D341Med (cell line): ENCODE measurements at places on chromosomes 1 and 21.

DNA sequence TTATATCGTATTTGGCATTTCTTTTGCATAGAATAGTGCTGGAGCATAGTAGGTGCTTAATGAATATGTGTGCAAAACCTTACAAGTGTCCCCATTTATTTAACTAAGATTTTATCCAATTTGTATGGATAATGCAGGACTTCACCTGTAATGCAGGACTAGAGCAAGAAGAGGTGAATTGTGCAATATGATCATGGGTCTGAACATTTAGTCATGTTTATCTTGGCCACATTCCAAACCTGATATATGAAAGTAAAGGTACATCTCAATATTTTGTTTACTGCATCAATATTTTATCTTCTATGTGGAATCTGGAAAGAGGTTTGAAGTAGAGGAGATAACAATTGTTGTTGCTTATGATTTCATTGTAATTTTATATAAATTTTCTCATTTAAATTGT lies 1626.7 kb upstream of the B3GALT2 start:
- DNase-seq: no peak

DNA sequence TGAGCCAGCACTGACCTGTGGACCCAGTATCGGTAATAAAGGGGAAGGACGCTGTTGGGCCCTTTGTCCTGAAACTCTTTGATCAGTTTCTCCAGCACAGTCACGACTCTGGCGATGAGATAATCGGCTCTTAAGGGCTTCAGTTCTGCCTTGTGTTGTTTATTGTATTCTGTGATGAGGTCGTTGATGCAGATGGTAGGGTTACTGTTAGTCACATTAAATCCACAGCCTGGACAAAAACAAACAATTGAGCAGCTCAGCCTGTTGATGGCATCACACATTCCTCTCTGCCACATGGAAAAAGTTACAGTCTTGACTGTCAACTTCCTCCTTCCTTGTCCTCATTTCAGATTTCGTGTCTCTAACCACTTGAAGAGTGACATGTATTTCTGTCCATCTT lies 57.6 kb downstream of the SIM2 start:
- no peak for DNase-seq

GRCh38 chr1:191876631-191877030 lies 281.6 kb upstream of the RGS18 start:
- DNase-seq: no peak

DNA sequence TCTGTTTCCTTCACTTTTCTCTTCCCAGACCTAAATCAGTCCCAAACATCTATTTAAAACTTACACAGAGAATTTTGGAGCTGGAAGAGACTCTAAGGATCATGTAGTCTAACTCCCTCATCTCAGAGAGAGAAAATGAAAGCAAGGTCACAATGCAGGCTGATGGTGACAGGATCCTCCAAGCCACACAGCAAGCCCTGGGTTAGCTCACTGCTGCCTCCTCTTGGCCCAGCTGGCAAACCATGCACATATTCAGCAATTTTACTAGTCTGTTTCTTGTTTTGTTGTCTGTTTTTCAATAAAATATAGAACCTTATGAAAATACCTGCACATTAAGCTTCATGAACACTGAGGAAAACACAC lies 27.7 kb upstream of the LY9 start:
- no peak for DNase-seq

DNA sequence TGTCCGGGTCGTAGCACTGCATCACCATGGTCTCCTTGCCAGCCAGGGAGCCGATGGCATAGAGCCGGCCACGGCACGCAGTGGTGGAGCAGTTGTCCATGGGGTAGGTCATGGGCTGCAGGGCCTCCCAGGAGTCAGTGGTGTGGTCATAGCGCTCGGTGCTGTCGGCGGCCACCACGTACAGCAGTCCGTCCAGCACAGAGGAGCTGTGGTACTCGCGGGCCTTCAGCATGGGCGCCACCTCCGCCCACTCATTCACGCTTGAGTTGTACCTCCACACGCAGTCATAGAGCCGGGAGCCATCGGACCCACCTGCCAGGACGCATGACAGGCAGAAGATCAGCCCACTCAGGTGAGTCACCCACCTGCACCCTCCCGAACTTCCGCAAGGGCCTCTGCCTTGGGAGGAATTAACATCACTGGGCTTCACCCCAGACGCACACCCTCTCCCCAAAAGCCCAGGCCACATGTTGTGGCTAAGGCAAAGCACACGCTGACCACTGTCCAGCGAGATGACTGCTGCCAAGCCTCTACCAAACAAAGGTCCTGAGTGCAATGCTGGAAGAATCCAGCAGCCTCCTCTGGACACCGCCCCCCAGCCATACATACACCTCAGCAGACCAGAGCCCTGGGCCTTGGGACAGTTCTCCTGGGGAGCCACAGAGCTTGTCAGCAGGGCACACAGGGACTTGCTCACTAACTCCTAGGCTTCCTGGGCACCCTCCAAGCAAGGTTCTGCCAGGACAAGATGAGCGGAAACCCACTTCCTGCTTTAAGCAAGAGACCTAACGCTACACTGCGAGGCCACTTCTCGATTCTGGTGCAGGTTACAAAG lies 3.3 kb downstream of the KLHL21 start:
- no peak for DNase-seq

DNA sequence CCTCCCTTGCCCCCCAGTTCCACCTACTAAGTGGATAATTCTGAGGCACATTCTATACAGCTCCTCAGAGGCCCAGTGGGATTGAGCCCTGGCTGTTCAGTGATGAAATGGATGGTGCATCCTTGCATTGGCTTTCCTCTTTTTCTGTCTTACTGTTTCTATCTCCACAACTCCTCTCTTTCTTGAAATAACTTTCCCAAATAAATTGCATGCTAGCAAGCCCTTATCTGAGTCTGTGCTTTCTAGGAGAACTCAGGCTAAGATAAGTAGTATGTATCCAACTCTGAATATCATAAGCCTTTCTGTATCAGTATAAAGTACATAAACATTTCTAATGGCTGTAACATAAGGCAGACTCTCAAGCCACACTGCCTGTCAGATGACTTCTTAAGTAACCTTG lies 603.8 kb upstream of the USP24 start:
- DNase-seq: no peak

DNA sequence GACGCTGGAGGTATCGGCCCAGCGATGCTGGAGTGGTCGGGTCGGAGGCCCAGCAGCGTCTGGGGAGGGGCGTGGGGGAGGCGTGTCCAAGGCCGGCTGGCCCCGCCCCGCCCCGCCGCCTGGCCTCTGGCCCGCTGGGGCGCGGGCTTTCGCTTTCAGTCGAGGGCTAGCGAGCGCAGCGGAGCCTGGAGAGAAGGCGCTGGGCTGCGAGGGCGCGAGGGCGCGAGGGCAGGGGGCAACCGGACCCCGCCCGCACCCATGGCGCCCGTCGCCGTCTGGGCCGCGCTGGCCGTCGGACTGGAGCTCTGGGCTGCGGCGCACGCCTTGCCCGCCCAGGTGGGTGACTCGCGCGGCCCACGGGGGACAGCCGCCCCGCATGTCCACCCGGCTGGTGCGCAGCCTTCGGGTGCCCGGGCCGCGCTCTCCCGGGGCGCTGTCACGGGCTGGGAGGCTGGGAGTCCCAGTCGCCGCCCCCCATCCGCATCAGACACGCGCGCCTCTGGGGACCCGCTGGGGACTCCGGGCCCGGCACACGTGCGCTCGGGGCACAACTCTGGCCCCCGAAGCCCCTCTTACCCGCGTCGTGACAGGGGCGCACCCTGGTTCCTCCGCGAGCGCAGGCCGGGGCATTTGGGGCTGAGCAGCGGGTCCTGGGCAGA lies at the start of gene TNFRSF1B:
Gene TNFRSF1B (plus strand): TSS at position 158 of the 659 bp plus-strand sequence. CDS start 101 bp downstream, at position 259.
- DNase-seq: peak; percentile 59

DNA sequence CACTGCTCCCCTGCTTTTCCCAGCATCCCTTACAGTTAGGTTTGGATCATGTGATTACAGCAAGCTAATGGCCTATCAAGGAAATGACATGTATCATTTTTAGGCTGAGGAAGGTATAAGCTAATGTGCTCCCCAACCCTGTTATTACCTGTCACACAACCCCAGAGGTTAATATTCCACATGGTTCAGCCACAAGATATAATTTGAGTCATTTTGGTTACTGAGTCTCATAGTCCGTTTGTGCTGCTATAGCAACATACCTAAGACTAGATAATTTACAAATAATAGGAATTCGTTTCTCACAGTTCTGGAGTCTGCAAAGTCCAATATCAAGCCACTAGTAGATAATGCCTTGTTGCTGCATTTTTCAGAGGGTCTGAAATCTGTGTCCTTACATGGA lies 29.1 kb upstream of the SLC16A1 start:
- DNase-seq: no peak

GRCh38 chr1:87501738-87502137 lies 173.1 kb downstream of the LMO4 start:
- no peak for DNase-seq

DNA sequence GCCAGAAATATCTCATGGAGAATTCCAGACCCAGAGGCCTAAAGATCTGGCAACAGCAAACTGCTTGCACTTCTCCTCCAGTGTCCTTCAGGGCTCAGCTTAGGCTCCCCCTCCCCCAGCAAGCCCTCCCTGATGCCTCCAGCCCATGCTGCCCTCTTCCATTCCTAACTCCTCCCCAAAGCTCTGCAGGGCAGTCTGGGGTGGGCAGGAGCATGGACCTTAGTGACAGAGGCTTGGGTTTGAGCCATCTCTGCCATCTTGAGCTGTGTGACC lies 436.8 kb downstream of the PTPRU start:
- peak; percentile 2 for DNase-seq

DNA sequence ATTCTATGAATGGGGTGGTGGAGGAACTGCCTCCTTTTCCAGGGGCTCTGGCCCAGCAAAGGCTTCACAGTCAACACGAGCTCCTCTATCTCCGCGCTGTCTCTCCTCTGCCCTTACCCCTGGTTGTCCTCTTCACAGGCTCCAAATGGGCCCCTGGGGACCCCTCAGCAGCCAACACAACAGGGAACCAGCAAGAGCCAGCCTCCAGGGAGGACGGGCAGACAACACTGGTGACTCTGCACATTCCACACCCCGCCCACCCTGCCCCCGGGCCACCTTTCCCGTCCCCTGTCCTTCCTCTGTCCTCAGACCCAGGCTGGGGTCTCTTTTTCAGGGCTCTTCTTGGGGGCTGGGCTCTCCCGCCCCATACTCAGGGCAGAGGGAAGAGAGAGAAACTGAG lies 17.5 kb upstream of the ETV3 start:
- DNase-seq: no peak

GRCh38 chr1:197976368-197976767 lies 59.2 kb downstream of the LHX9 start:
- DNase-seq: no peak

DNA sequence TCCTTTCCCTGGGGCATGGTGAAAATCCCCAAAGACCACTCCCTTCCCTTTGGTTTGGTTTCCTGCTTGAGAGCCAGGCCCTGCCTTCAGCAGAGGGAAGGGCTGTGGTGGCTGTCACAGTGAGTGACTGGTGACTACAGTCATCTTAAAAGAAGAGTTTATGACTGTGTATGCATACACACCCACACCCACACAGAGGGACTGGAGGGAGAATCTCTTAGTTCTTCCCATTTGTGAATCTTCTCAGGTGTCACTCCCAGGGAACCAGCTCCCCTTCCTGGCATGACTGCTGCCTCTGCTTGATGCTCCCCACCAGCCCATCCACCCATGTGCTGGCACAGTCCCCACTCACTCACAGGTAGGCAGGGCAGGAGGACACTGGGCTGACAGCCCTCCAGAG lies 3.9 kb upstream of the KCNA2 start:
- no peak for DNase-seq

DNA sequence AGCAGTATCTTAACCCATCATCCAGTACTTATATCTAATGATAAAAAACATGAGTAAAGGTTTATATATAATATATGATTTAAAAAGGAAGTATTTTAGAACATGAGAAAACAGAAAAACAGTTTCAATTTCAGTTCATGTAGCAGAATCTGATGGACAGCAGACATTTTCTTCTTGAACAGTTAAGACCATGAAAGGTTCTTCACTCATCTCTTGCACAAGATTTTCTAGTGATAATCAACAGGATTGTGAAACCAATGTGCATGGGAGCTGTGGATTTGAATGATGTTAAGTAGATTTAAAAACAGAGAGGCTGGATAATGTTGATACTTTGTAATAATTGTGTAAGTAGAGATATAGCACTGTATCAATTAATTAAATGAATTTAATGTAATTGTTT lies 1297.6 kb downstream of the BRINP3 start:
- DNase-seq: no peak

GRCh38 chr1:228071839-228072657 lies 10.5 kb upstream of the ARF1 start:
- DNase-seq: no peak

- no peak for DNase-seq
Observed at GRCh38 chr1:172431721-172432192, 11.3 kb downstream of the C1orf105 start.

DNA sequence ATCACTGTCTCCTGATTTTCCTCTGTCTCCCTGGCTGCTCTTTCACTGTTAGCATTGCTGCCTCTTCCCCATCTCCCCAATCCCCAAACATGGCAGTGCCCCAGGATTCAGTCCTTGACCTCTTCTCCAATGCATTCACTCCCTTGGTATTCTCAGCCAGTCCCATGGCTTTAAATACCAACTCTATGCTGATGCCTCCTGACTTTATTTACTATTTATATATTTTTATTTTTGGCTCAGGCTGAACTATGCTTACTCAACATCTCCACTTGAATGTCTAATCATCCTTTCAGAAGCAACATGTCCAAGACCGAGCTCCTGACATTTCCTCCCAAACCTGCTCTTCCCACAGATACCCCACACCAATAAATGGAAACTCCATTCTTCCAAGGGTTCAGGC lies 26.3 kb downstream of the NMNAT2 start:
- no peak for DNase-seq

GRCh38 chr1:28675924-28676257 lies 7.3 kb downstream of the GMEB1 start:
- no peak for DNase-seq

DNA sequence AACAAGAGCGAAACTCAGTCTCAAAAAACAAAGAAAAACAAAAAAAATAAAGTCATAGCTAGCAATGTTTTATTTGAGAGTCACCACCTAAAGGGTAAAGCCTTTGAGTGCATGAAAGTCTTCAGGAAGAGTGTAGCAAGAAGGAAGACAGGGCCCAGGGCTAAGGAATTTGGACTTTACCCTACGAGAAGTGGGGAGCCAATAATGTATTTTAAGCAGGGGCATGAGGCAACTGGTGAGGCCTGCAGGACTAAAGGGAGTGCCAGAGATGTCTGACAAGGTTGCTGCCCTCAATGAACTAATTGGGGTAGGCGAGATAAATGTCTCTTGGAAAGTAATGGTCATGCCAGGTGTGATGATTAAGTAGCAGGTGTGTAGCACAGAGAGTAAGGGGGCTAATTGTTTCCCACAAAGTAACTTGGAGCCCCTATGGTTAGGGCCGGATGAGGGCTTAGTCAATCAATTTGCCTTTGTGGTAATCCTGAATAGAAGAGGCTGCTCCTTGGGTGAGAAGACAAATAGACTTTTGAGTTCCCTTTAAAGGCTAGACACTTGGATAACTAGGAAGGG lies 31.6 kb upstream of the CACNA1E start:
- no peak for DNase-seq
